ENCODE measurements at places on chromosomes 1 and 21.

GRCh38 chr1:202007805-202008489, 2.4 kb upstream of the ELF3 start:
- no peak for DNase-seq

DNA sequence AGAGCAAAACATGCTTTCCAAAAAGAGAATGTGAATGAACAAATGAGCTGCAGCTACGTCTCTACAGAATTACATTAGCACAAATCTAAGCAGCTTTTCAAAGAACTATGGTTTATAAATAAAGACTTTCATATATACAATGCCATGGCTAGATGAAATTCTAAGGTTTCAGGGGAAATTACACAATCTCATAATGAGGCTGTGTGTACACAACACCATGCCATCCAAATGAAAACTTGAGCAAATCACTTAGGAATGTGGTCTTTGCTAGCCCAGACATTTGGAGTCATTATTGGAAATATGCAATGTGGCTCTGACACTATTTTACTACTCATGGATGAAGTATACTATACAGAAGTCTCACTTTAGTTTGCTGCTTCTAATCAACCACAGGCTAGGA, 37.5 kb downstream of the SPAG17 start:
- DNase-seq, result no peak

DNA sequence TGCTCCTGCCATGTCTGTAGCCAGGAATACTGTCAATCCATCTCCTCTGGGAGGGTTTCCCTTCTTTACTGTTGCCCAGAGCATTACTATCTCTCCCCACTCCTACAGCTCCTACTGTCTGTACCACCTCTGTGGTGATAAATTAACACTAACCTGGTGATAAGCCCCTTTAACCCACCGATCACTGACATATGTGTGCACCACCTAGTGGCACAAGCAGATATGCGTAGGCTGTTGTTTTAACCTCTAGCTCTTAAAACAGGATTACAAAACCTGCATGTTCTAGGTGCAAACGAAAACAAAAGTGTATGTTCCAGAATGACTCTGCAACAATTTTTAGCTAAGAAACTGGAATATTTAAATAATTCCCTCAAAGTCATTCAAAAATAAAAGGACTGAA, 93.9 kb upstream of the BEND5 start:
- no peak for DNase-seq

GRCh38 chr1:15578921-15579682, 5.7 kb downstream of the AGMAT start:
- DNase-seq, result peak; percentile 13

- DNase-seq, result no peak
Measured at GRCh38 chr1:81702903-81703302, 97.8 kb upstream of the ADGRL2 start.

DNA sequence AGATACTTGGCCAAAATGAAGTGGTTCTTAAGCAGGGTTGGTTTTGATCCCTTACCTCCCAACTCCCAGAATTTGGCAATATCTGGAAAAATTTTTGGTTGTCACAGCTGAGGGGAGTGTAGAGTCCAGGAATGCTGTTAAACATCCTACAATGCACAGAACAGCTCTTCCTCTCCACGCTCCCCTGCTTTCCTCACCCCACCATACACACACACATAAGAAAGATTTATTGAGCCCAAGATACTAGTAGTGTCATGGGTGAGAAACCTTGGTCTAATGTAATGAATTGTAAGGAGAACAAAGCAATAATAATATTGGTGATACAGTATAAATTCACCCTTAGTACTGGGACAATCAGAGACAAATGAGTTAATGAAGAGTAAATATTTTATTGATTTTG, 47.8 kb downstream of the ASB17 start:
- DNase-seq, result no peak

GRCh38 chr1:44240802-44241671, 27.8 kb downstream of the DMAP1 start:
- DNase-seq, result no peak

DNA sequence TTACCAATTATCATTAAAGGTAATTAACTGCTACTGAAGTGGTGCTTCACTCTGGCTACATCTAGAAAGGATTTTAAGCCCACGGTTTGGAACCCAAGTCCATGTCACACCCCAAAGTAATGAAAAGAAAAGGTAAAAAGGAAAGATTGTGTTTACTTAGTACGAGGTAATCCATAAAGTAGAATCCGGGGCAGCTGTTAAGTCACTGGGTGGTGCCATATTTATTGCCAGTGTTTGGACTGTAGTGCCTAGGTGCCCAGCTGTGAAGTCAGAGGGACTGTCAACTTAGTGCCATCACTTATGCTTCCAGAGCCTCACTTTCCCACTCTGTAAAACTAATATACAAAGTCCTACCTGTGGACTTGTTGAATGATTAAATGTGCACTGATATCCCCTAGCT, 52.2 kb upstream of the GRHL3 start:
- DNase-seq, result no peak

DNA sequence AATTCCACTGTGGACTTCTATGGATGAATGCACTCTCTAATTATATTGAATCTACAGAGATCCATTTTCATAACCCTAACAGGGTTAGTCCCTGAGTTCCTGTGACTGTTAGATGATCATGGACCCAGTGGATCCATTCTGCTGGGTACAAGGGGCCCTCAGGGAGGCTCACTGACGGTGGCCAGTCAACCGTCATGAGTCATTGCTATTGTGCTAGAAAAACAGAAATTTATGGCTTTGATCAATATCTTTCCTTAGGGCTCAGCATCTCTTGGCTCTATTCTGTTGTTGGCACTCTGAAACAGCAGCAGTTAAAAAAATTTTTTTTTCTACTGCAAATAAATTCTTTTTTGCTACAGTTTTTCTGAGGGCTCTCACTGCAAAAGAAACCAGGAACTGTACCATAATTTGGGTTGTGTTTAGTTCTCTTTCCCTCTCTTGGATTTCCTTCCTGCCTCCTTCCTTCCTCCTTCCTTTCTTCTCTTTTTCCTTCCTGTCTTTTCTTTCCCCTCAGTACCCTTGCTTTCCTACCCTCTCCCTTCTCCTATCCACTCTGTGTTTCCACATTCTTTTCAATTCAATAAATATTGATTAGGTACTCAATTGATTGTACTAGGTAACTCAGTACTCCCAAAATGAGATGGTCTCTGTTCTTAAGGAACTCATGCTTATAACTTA, 49.5 kb downstream of the UTP25 start:
- no peak for DNase-seq

GRCh38 chr1:232477728-232478127, 152.2 kb downstream of the SIPA1L2 start:
- DNase-seq, result no peak

DNA sequence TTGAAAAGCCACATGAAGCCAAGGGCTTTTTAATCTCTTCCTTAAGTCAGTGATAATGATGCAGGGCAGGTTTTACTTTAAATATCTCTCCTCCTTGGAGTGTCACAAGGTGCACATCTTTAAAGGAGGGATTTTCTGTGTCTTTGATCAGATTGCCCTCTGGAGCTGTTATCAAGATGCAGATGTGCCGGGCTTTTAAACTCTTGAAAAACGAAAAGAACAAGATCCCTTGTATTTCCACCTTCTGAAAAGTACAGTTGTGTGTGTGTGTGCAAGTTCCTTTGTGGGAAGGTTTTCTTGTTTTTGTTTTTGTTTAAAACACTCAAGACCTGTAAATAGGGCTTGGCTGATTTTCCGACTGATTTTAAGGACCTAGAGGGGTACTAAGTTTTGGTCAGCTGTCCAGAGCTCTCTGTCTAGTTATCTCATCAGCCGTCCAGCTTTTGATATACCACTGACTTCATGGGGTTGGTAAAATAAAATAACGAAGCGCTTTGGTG, 1.6 kb downstream of the MARK1 start:
- DNase-seq, result no peak

GRCh38 chr1:72322910-72323309, 40.6 kb upstream of the NEGR1 start:
- no peak for DNase-seq

DNA sequence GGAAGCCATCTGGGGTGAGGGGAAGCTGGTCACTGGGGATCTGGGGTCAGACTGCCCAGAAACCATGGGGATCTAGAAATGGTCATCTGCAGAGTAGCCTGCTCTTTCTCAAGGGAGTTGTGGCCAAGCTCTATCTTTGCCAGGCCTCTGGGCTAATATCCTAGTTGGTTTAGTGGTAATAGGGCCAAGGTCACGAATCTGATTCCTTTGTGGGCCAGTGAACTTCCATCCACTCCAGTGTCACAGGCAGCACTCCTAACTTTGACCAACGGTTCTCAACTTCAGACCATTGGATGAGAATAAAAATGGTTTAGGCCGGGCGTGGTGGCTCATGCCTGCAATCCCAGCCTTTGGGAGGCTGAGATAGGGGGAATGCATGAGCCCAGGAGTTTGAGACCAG, 28.1 kb upstream of the PPP2R5A start:
- DNase-seq, result no peak

DNA sequence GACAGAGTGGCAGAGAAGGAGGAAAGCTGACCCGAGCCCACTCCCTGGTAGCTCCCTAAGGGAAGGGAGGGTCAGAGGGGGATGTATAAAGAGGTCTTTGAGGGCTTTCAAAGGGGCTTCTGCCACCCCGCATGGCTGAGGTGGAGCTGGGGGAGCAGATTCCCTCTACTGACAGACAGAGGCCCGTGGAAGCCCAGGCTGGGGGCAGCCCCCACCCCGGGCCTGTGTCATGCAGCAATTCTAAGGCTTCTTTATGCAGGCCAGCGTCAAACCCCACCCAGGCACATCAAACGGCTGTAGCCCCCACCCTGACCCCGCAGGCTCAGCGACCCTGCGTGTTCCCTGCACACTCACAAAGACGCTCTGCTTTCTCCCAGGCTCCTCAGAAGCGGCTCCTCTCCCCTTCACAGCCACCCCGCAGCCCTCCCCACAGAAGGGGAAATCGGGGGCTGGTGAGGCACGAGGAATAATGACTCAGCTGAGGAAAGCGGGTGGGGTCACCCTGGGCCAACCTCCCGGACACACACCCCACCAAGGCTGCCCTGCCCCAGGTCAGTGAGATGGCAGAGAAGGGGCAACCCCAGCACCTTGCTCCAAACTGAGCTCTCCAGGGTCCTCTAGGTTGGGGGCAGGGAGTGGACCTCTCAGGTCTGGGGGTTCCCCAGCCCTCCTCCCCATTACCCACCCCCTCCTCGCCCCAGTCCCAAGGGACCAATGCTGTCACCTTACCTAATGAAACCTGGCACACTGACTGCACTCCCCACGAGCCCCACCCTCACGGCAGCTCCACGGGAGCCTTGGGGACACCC, 10.8 kb downstream of the SLC45A3 start:
- no peak for DNase-seq

DNA sequence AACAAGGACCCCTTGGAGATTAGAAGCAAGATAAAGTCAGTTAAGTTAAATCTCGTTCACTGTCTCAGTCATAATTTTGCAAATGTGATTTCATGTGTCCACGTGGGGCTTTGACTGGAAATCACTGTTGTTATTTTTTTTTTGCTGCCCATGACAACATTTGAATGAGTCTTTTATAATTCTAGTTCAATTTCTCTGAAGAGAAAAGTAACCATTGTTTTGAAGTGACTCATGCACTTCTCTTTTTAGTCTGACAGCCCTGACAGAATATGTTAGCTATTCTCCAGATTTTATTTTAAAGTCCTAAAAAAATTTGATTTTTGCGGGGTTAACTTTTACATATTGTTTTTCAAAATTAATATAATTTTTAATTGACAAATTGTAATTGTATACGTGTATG, 30.7 kb upstream of the NLRP3 start:
- DNase-seq, result no peak

DNA sequence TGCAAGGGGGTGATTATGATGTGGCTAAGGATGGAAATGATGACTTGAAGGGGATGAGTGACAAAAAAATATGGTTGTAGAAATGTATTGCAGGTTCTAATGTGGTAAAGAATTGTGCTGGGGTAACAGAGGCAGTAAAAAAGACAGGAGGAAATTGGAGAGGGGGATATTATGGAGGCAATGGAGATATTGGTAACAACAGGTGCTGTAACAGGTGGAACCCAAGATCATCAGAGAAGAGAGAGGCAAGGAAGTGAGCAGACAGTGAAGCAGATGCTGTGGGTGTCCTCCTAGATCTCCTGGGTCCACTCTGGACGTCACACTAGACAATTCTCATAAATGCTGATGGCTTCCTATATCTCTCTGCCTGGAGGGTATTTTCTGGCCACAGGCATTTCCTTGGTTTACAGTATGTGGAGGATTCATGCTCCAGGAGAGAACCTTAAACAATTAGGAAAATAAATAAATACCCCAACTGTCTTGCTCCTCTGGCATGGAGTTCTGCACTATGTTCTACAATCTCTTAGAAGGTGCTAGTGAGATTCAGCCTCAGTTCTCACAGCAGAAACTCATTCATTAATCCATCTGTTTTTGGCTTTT, 620.3 kb upstream of the PLXNA2 start:
- no peak for DNase-seq

DNA sequence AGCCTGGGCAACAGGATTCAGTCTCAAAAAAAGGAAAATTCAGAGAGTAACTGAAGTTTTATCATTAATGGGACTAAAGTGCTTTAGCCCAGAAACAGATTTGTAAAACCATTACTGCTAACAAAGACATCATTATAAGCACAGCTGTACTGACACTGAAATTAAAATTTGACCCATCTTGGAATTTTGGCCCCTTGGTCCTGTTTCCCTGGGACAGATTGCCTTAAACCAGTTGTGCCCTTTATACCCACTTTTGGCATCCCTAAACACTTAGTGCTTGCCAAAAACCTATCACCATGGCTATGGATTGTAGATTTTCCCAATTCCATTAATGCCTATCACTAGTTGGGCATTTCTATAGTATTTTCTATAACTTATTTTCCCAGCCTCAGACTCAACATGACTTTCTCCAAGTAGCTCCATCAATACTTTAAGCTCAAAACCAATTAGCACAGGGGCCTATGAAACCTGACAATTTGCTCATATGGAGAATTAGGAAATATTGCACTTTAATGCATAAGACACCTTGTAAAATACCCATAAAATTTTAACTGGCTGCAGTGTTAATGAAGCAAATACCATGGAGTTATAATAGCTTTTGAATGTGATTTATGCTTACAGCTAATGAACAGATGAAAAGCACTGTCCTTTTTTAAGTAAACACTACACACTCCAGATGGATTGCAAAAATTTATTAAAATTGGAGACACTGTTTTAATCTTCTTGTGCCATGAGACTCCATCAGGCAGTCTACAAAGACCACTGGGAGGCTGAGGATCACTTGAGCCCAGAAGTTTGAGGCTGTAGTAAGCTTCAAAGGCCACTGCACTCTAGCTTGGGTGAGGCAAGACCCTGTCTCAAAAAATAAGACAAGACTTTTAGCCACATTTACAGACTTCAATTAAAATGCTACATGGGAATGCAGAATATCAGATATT, 4.3 kb downstream of the GAS5 start:
- DNase-seq, result no peak

- no peak for DNase-seq
Measured at GRCh38 chr1:112798292-112798691, 83.2 kb upstream of the PPM1J start.

- DNase-seq, result no peak
Measured at GRCh38 chr1:183027791-183028190, 4.6 kb downstream of the LAMC1 start.

All from activated CD4-positive, alpha-beta T cell treated with anti-CD3 and anti-CD28 coated beads, Interleukin-2, amount 50 U/mL, for 24 hours (primary cell).